Uterus (tissue), 4 donors: ENCODE measurements at places on chromosomes 16 and 17.

- no peak for DNase-seq
These were observed 193.8 kb downstream of the SLC39A11 start for GRCh38 chr17:72898725-72899124.

GRCh38 chr17:5747276-5747675 lies 163.0 kb upstream of the NLRP1 start:
- no peak for DNase-seq

- no peak for DNase-seq
These were observed 3.4 kb downstream of the OSBPL7 start for GRCh38 chr17:47818002-47818695.

DNA sequence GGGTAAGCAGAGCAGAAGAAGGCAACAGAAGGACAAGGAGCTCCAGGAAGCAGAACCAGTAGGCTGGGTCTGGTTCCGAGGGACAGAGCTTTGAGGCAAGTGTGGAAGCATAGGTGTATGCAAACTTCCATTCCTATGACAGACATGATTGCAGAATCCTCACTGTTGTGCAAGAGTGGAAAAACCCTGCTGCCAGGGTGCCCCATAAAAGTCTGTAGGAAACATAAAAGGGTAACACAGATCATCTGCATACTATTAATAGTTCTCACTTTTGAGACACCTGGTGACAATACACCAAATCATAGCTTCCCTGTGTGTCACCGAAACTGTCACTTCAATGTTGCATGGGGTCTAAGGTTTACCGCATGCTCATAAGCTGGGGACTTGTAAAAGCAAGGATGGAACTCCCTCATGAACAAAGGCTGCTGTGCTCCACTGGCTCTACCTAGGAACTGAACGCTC lies 39.7 kb downstream of the ARHGAP17 start:
- DNase-seq = no peak

- no peak for DNase-seq
These were observed 222.1 kb downstream of the RBFOX3 start for GRCh38 chr17:79388556-79389295.

DNA sequence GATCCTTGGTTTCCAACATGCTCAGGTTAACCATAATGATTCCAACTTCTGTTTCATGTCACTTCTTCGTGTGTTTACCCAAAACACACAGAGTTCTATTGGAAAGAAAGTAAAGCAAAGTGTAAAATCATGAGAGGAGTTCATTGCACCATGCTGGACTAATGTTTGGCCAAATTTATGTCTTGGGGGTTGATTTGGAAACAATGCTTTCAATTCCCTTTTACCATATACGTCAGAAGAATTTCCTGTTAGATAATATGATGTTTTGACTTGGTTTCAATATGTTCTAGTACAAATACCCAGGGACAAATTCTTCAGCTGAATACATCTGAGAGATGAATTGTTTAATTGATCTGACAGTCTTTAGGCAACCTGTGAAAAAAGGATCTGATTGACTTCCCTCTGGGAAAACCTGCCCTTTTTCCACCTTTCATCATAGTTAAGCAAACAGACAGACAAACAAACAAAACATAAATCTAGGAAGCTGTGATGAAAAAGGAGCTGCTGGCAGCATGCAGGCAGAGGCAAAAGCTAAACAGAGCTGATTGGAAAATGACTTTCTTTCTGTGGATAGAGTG lies 26.0 kb upstream of the MPHOSPH6 start:
- DNase-seq = no peak

GRCh38 chr16:71460236-71460635 lies 1.8 kb downstream of the ZNF23 start:
- no peak for DNase-seq

GRCh38 chr17:78759203-78759968 lies 22.7 kb downstream of the CYTH1 start:
- DNase-seq = no peak

DNA sequence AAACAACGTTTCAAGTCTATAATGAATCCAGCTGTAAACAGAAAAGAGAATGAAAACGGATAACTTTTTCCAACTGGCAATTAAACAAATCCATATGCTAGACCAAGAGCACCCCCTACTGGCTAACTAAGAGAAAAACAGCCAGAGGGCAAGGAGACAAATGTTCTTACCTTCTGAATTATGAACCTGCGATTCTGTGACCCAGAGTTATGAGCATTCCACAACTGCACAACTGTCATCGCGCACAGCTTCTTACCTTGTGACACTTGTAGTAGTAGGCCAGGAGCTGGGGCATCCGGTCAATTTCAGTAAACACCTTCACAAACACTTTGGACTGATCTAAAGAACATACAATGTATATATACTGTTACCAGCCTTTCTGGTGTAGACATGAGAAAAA lies 18.6 kb downstream of the COG7 start:
- no peak for DNase-seq

- peak; percentile 44 for DNase-seq
These were observed 16.0 kb downstream of the ENGASE start for GRCh38 chr17:79090443-79091225.

DNA sequence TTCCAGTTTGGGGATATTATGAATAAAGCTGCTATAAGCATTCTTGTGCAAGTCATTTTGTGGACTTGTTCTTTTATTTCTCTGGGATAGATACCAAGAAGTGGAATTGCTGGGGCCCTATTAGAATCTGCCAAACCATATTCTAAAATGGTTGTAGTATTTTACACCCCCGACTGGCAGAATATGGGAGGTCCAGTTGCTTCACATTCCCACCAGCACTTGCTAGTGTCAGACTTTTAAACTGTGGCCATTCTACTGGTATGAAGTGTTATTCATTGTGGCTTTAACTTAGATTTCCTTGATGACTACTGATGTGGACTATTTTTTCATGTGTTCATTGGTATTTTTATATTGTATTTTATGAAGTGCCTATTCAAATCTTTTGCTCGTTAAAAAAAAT lies 18.1 kb upstream of the NUP93 start:
- DNase-seq = no peak

DNA sequence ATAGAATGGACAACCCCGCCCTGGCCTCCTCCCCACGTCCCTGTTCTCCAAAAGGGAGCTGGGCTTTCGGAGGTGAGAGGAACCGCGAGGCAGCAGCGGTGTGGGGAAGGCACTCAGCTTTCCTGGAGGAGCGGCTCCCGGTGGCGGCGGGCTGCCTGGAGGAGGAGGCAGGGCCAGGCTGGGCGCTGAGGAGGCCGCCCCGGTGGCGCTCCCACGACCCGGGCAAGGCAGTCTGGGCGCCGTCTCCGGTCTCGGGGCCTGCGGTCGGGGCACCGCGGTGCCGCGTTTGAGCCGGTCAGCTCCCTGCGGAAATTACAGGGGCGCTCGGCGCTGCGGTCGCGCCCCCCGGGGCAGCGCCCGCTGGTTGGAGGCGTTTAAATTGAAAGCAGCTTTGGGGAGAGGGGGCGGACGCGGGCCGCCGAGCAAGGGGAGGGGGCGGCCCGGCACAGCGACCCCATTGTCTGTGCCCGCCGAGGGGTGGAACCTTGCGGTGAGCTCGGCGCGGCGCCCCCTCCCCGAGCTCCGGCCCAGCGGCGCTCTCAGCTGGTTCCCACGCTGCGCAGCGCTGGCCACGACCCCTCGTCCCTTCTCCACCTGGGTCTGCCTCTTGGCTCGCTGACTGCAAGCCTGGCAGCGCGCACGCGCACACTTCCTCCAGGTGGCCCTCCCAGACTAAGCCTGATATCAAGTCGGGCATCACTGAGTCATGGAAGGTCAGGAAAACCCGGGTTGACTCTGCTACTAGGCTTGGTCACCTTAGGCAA lies 58.7 kb upstream of the DLX4 start:
- DNase-seq = no peak

DNA sequence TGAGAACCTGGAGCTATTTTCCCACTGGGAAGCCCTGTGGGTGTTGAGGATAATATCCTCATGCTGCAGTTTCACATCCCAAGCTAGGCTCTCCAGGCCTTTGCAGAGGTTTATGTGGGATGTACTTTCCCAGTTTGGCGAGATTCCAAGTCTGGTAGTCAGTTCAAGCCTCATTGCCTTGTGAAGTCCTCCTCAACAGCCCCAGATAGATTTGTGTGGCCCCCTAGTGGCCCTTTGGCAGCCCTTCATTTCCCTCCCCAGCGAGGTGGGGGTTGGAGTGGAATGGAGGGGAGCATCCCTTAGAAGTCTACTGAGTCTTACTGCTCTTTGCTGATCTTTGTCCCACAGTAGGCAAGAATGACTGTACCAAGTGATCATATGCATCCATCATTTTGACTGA lies 137.9 kb downstream of the CDH11 start:
- DNase-seq = peak; percentile 30

- DNase-seq = no peak
These were observed 13.2 kb downstream of the XYLT2 start for GRCh38 chr17:50359005-50359699.

DNA sequence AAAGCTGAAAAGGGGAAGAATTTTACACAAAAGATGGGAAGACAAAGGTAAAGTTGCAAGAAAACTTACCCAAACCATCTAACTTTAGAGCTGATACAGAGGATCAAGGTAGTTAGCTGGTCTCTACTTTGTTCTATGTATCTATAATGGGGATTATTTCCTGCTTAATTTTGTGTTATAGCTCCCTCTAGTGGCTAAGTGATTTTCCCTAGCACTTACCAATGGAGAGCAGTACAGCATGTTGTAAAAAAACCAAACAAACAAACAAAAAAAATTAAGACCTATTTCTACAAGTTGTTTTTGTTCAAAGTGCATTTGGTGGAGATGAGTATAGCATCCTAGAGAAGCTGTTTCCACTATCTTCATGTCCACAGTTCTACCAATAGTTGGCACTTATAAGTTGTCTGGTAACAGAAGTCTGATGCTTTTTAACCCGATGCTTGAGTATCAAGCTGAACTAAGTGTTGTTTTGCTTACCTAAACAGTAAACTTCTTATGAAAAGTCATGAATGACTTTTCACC lies 7.5 kb downstream of the SRSF1 start:
- DNase-seq = no peak

DNA sequence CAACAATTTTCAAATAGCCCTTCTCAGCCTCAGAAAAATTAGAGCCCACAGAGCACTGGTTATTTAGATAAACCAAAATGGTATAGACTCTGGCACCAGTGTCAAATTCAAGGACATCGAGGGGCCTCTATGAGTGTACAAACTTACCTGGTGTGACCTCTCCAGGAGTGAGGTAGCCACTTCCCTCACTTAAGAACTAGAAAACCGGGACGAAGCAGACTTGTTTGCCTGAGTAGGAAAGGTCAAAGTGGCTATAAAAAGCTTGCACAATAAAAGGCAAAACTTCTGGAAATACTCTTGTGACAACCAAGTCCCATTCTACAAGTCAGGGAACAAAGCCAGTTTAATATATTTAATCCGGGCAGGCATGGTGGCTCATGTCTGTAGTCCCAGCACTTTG lies 39.2 kb upstream of the PRSS54 start:
- no peak for DNase-seq

DNA sequence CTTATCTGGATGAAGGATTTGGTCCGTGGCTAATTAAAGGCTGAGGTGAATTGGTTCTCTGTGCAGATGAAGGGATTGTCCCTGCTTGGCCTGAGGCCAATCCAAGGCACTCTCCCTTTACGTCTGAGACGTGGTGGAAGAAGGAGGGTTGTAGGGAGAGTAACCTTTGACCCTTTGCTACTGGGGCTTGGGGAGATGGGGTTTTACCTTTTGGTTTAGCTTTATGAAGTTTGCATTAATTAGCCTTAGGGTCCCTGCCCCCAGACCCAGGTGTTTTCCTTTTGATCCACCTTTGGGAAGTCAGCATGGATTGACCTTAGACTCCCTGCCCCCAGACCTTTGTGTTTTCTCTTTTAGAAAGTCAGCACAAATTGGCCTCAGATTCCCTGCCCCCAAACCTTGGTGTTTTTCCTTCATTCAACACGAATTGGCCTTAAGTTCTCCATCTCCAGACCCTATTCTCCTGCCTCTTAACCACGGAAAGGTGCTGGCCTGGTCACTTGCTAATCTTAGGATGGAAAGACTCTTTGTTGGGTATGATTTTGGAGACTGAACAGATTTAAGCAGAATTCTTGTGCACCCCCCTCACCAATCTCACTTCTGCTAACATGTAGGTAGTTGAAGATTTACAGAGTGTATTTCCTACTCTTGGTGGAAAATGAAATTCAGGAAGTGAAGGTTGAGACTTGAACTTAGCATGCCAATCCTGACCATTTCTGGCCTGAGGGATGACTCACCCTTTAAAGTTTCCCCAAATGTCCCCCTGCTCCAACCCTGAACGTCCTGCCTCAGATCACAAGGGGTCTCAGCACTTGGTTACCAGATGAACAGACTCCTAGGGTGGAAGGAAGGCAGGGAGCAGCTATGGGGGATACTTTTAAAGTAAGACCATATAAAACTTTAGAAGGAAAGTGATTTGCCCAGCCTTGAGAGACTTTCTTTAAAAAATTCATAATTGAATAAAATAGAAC lies 23.1 kb upstream of the MMD start:
- DNase-seq = no peak

GRCh38 chr17:65587534-65588180 lies 26.2 kb upstream of the AXIN2 start:
- no peak for DNase-seq

- DNase-seq = no peak
These were observed 23.2 kb upstream of the CYTH1 start for GRCh38 chr17:78805301-78805700.

DNA sequence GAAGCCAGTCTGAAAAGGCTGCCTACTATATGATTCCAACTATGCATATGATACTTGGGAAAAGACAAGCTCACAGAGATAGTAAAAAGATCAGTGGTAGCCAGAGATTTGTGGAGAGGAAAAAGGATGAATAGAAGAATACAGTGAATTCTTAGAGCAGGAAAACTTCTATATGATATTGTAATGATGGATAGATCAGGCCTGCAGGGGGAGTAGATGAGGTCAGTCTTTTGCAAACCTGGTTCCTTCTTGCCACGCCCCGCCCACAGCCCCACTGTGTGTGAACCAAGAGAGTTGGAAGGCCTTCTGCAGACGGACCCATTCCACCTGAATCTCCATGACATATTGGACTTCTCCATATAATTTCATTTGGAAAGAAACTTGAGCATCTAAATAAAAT lies 761 bp upstream of the CCL8 start:
- no peak for DNase-seq

- no peak for DNase-seq
These were observed 2.4 kb downstream of the CCL13 start for GRCh38 chr17:34358631-34359030.

DNA sequence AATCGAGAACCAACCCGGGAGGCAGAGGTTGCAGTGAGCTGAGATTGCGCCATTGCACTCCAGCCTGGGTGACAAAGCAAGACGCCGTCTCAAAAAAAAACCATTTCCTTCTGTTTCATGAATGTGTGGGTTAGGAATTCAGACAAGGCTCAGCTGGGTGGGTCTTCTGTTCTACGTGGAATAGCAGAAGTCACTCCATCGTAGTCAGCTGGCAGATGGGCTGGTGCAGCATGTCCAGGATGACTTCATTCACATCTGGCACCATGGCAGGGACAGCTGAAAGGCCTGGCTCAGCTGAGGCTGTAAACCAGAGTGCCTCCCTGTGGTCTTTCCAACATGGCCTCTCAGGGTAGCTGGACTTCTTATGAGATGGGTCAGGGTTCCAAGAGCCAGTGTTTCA lies 89.0 kb downstream of the C17orf67 start:
- DNase-seq = no peak

- no peak for DNase-seq
These were observed 62.9 kb upstream of the CPHXL start for GRCh38 chr16:75789237-75789636.
